Activated T-cell treated with anti-CD3 and anti-CD28 coated beads, Interleukin-2, amount 50 U/mL, for 1 hour (primary cell): ENCODE measurements at places on chromosomes 5 and 9.

DNA sequence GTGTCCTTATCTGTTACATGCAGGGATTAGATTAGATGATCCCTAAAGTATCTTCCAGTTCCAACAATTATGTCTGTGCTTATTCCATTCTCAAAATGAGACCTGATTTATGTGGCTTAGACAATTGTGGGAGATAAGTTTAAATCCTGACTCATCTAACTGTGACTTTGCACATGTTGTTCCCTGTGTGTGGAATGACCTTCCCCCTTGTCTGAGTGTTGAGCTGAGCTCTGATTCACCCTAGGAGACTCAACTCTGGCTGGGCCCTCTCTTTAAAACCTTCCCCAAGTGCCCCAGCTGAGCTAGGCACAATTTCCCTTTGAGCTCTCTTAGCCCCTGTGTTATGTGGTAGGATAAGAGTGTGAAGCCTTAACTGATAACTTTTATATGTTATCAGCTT lies 118.9 kb upstream of the ELL2 start:
- no peak for DNase-seq

DNA sequence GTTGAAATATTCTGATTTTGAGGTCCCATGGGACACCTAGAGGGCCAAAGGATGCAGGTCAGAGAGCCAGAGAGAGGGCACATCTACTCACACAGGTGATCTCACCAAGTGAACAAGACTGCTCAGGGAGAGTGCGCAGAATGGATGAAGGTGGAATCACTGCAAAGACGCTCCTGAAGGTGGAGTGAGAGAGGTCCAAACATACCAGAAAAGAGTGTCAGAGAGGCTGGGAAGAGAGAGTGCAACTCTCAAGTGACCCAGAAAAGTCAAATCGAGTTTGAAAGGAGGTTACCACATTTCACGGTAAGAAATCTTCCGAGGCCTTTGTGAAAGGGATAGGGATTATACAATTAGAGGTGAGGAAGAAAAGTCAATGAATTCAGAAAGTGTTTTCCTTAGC lies 173.4 kb downstream of the EPB41L4A start:
- DNase-seq: no peak

- peak; percentile 87 for DNase-seq
Measured at GRCh38 chr9:128007566-128008138, 26.9 kb upstream of the EEIG1 start.

- DNase-seq: no peak
Measured at GRCh38 chr5:95870105-95870672, 47.7 kb upstream of the GLRX start.

- no peak for DNase-seq
Measured at GRCh38 chr5:45132972-45133371, 324.2 kb downstream of the MRPS30 start.

GRCh38 chr5:121006217-121006616 lies 542.1 kb downstream of the PRR16 start:
- DNase-seq: no peak

DNA sequence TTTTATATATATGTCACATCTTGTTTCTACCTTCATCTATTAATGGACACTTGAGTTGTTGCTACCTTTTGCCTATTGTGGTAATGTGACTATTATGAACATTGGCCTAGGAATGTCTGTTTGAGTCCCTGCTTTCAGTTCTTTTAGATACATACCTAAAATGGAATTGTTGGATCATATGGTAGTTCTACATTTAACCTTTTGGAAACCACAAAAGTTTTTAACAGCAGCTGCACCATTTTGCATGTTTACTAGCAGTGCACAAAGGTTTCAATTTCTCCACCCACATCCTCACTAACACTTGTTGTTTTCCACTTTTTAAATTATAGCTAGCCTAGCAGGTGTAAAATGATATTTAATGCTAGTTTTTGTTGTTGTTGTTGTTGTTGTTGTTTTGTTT lies 88.4 kb downstream of the GALNT10 start:
- DNase-seq: no peak

DNA sequence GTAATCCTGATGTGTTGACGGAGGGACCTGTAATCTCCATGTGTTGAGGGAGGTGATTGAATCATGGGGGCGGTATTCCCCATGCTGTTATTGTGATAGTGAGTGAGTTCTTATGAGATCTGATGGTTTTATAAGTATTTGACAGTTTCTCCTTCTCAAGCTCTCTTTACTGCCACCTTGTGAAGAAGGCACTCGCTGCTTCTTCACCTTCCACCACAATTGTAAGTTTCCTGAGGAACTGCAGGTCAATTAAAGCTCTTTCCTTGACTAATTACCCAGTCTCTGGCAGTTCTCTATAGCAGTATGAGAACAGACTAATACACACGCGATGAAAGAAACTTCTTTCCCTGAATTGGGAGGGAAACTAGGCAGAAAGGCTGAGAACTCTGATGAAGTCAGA lies 141.1 kb upstream of the RAD23B start:
- no peak for DNase-seq

GRCh38 chr9:23754551-23754950 lies 71.5 kb downstream of the ELAVL2 start:
- DNase-seq: no peak

DNA sequence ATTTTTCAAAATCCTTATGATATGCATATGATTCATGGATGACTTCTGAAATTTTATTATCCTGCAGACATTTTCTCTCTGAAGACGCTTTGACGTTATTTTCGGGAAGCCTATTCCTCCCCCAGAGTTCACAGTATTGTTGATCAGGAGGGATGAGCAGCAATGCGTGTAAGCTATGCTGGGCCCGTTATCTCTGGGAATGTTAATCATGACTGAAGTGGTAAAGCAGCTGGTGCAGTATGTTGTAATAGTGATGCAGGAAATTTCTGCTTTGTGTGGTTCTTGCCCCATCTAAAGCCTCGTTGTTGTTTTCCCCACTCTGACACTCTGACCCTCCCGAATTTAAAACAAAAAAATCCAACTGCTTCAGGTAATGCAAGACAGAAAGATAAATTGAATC lies 1797.8 kb upstream of the WWC1 start:
- no peak for DNase-seq

- no peak for DNase-seq
Measured at GRCh38 chr9:71990466-71990865, 69.9 kb downstream of the C9orf57 start.

- DNase-seq: no peak
Measured at GRCh38 chr9:118362596-118362995, 658.4 kb downstream of the TLR4 start.

- no peak for DNase-seq
Measured at GRCh38 chr5:122009436-122009835, 47.7 kb downstream of the SRFBP1 start.

DNA sequence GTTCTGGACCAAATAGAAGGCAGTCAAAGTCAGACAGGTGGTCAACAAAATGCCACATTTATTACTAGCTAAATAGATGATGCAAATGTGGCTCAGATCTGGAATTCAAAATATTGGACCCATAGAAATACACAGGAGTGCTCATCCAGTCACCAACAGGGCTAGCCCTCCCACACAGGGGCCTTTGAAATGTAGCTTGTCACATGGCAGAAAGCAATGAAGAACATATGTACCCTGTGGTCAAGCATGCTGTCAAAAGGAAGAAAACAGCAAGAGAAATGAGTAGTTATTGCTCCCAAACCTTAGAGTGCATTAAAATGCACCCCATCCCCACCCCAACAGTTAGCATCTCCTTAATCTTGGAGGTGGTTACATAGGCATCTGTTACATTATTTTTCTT lies 20.9 kb upstream of the CCDC112 start:
- no peak for DNase-seq

- DNase-seq: no peak
Measured at GRCh38 chr5:102826629-102827028, 71.5 kb downstream of the PAM start.

GRCh38 chr5:116923344-116923743 lies 348.7 kb upstream of the SEMA6A start:
- DNase-seq: no peak

DNA sequence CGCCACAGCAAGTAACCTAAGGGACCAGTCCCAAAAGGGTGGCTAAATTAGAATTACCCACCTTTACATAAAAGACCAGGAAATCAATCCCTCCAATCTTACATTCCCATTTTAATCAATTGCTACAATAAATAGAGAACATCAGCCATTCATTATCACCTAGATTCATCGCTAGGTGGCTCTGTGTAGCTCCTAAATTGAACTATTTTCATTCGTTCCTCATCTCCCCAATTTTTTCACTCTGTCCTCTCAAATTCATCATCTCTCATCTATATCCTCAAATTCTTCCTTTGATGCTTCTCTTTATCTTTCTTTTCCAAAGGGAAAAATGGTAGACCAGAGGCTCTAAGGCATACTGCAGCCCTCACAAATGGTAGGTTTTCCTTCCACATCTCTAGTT lies 108.2 kb upstream of the TNC start:
- no peak for DNase-seq

DNA sequence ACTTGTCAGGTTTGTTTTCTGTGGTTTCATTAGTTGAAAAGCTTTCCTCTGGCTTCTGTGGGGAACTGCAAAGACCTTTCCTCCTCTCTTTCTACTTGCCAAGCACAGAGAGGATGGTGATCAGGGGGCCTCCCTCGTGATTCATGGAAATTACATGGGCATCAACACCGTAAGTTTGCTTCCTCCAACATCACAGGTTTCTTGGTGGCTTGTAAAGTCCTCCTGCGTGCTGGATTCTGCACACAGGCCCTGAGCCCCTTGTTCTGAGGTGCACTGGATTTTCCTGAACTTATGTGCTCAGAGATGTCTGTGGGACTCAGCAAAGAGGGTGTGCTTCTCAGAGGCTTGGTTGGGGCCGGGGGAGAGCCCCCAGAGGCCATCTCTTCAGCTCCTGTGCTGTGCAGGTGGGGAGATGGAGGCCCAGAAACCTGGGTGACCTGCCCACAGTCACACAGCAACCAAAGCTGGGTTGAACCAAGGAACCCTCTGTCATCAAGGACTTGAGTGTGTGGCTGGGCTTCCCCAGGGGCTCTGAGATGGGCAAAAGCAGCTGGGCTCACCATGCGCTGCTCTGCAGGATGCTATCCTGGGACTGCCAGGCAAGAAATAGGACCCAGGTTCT lies 36.5 kb downstream of the RGS3 start:
- no peak for DNase-seq
